HuH-7.5 (cell line): ENCODE measurements at places on chromosomes 11 and 22.

GRCh38 chr11:2482745-2483144, 37.9 kb downstream of the KCNQ1 start:
- DNase-seq, result no peak

DNA sequence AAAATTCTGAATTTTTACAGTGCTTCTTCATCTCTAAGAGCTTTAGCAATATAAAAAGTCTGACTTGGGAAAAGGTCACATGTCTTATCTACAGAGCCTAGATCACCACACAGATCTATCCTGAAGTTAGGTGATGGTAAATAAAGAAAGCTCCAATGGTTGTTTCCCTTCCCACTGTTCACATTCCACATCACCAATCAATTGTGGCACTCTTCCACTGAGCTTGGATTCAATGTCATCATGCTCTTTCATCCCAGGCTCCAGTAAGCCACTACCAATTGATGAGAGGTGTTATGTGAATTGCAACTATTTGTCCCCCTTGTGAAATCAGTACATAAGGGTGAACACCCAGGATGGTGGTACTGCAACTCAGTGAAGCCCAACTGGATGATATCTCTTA, 47.8 kb downstream of the ALG9 start:
- DNase-seq, result no peak

DNA sequence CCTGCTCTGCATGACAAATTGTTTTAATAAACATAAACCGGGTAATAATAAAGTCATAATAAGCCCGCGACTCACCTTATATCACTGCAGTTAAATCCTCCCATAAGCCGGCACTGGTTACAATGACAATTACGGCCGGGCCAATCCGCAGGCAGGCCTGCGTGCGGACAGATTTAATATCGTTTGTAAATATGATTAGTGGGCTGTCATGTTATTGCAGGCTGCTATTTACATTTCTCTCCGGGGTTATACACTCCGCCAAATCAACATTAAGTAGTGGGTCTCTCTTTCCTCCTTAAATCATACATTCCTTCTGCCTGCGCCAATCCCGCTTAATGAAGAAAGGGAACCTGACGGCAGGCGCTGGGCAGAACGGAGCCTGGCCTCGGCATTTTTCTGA, 51.8 kb upstream of the LMO1 start:
- DNase-seq, result no peak

GRCh38 chr11:3942160-3942955, 86.9 kb downstream of the STIM1 start:
- no peak for DNase-seq

DNA sequence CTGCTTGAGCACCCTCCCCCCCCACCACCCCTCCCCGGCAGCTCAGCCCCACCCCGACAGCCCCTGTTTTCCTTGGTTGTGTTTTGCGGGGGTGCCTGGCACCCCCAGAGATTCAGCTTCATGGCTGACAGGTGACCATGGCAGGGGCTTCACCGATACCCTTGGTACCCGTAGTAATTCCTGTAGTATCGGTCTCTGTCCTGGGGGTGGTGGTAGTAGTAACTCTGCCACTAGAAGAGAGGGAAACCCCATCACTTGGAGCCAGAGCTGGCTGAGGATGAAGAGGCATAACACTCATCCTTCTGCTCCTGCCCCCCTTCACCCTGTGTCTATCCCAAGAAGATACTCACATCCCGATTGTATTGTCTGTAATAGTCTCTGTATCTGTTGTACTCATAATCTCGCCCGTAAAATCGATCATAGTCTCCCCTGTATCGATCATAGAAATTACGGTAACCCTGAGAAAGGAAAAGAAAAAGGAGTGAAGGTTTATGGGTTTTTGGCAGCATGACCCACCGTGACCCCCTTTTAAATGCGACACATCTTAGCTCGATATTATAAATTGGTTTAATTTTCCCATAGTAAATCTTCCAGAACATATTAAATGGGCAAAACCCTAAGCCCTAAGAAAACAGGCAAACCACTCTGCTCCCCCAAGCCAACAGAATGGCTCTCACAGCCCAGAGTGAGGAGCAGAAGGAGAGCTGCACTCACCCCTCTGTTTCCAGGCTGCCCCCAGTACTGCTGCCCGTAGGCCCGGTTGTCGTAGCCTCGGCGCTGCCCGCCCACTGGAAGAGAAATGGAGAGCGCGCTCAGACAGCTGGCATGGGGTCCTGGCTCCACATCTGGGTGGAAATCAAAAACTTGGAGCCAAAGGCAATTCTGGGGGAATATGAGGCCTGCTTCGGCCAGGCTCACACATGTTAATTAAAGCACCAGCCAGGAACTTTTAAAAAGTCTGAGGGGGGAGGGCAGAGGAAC, 8.0 kb downstream of the GNG3 start:
- no peak for DNase-seq

DNA sequence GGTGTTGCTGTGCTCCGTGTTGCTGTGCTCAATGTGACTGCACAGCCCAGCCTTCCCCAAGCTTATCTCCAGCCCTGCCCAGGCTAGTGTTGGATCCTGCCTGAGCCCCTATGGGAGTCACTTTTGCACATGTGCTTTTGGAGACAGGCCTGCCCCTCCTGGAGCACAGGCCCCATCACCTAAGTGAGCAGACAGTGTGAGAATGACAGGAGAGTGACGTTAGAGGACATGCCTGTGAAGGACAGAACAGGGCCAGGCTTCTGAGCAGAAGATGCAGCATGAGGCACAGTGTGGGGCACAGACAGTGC, 36.6 kb upstream of the SUSD2 start:
- no peak for DNase-seq

GRCh38 chr11:67670316-67671210, 3.9 kb downstream of the ALDH3B2 start:
- DNase-seq, result no peak

- DNase-seq, result no peak
Measured at GRCh38 chr11:10996678-10997077, 138.8 kb upstream of the ZBED5 start.

- DNase-seq, result no peak
Measured at GRCh38 chr22:17106785-17107546, 14.2 kb downstream of the TMEM121B start.
